ENCODE measurements at places on chromosomes 2 and 18. TPM values are rescaled to one million over a fixed set of nuclear protein-coding genes. Genes with fewer than 3 reads are reported as not detected.
A peak's percentile ranks its signal among the peaks of the same experiment; 100 is the strongest.

DNA sequence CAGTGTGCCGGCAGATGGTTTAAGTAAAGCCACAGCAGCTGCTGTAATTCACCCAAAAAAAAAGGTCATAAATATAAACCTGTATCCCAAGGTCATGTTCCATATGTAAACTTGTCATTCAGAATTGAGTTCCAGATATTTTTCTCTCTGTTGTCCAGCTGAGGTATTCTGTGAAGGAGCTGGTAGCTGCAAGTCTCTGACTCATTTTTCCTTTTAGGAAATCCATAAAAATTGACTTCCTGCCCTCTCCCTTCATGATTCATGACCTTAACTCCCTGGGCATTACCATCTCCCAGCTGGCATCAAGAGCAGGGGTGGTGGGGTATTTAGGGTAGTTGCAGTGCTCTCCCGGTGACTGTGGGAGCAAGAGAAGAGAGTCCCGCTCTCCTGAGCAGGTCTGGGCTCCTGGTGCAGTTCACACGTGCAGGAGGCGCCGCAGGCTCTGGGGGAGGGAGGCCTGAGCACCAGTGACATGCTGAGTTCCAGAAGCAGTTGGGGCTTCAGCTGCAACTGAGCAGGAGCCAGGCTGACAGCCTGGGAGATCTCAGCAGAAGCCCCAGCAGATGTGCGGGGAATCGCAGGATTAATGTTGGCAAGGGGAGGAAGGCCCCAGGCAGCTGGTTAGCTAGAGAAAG lies 192.6 kb downstream of the MGAT5 start:
- DNase-seq, result no peak

Gene ALK
- 0.17 TPM for total RNA-seq

Gene EVA1A
- total RNA-seq, result not detected

DNA sequence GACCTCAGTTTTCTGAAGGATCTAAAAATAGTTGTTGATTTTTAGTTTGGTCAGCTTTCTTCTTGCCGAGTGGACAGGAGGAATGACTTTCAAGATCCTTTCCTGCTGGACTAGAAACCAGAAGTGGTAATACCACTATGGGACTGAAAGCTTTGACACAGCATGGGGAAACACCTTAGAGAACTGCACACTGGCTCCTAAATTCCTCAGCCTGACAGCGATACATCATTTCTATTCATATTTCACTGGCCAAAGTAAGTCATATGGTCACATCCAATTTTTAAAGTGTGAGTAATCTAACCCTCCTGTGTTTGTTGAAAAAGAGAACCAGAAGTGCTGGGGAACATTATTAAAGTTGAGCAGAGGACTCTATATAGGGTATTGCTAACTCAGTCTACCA lies 244.7 kb upstream of the MMADHC start:
- no peak for DNase-seq

Gene TEKT4
- total RNA-seq, result not detected

GRCh38 chr2:238743243-238744065 lies 104.4 kb upstream of the TWIST2 start:
- DNase-seq, result no peak

Gene CPS1
- total RNA-seq, result 4.5 TPM

- DNase-seq, result no peak
Observed at GRCh38 chr2:242031481-242032019, 162.0 kb downstream of the RTP5 start.

Gene CRYBA2
- total RNA-seq, result not detected

Gene ARHGAP15
- total RNA-seq, result 8.4 TPM

Gene MYO7B
- total RNA-seq, result 0.56 TPM

DNA sequence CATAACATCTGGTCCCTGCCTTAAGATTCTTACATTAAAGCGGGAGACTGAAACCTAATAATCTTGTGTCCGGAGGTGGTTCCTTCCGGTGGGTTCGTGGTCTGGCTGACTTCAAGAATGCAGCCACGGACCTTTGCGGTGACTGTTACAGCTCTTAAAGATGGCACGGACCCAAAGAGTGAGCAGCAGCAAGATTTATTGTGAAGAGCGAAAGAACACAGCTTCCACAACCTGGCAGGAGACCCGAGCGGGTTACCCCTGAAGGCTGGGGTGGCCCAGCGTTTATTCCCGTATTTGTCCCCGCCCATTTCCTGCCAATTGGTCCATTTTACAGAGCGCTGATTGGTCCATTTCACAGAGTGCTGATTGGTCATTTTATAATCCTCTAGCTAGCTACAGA lies 122.3 kb upstream of the SIX2 start:
- DNase-seq, result no peak

- no peak for DNase-seq
Observed at GRCh38 chr2:120436885-120437603, 91.1 kb downstream of the INHBB start.

GRCh38 chr2:21333684-21334083 lies 209.9 kb downstream of the TDRD15 start:
- no peak for DNase-seq

Gene MARCHF4
- total RNA-seq, result not detected

Gene RSAD2
- total RNA-seq, result 6.0 TPM

Gene EGR4
- total RNA-seq, result not detected

DNA sequence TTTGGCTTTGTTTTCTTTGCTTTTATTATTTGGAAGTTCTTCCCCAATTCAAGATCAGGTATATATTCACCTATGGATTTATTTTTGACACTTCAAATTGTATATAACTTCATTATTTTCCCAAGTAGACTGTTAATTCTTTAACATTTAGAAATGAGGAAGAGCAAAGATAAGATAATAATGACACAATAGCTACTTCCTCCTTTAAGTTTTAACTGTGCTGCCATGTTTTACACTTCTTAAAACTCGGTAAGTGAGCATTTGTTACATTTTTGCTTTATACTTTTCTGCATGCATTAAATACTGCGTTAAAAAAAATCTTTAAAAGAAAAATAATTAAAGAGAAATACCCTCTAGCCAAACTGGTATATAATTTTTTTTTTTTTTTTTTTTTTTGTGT lies 32.5 kb downstream of the SLC66A3 start:
- DNase-seq, result no peak

DNA sequence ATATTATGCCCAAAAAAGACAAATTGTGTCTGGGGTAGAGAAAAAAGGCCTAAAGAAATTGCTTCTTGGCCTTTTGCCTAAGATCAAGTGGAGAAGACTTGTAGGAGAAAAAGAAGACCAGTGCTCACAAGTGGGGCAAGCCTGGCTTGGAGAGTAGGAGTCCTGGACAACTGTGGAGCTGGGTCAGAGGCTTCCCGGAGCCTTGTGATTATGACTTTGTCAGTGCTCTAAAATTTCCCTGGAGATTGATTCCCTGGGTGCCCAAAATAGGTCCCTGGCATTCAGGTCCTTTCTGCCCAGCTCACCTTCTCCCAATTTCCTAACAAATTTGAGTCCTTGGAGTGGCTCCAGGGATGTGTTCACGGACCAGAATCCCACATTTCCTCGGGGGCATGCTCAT lies 787 bp upstream of the TRIM54 start:
- DNase-seq, result no peak

Gene AGFG1
- total RNA-seq, result 50.3 TPM

DNA sequence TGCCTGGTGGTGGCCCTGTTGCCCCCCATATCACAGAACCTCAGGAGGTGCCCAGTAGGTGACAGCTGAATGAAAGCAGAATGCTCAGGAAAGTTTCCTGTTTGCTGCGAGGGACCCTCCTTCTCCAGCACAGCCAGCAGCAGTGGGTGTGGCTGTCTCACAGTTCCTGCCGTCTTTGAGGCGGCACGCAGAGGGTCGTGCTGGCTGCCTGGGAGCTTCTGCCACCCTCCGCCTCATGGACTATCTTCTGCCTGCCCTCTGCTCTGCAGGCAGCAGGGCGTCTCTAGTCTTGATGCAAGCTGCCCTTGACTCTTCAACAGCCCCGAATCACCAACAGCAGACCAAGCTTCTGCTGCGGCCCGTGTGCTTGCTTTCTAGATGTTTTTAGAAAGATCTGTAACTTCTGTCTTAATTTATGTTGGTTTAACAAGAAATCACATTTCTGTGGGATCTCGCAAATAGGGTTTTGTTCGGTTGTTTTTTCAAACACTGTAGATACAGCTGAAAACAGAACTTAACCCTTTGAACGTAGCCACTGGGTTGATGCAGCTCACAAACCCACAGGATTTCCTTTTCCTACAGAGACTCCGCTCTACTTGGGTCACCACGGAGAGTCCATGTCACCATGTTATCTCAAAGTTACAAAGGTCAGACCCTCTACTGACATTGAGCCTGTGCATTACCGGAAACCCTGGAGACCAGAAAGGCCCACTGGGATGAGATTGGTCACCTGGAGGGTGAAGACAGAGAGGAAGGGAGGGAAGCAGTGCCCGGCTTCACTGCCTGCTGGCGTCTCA lies 144.9 kb downstream of the ACOXL start:
- DNase-seq, result no peak

Gene IAH1
- total RNA-seq, result 71.2 TPM

Gene HOXD9
- not detected for total RNA-seq

- no peak for DNase-seq
Observed at GRCh38 chr2:176109946-176110345, 2.9 kb downstream of the HOXD11 start.

DNA sequence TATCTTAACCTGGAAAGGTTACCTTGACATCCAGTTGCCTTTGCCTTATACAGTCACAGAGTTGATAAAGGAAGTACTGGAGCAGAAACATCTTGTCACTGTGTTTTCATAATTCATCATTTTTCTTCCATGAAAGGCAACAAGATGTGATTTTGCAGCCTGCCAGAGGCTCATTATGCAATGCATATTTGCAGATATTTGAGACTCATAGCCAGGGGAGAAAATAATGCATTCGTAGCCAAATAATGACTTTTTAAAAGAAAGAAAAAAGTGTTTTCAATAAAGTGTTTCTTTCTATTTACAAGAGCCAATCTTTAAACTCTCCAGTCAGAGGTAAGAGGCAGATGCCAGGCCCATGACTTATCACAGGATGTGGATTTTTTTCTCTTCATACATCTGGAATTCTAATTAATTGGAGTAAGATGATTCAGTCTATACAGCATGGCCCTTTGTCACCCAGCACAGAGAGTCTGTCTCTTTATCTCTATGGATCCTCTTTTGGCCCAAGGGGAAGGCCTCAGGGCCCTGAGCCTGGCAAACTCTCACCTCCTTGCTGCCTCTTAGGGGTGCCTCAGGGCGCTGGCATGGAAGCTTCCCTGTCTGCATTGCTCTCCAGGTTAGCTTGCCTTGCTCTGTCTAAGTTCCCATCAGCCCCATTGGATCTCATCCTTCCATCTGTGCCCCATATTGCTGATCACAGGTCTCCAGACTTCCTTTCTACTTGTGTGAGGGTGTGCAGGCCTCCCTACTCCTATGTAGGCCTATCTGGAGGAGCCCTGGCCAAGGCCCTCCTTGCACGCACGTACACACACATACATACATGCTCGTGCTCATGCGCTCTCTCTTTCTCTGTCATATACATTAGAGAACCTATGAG lies 247.7 kb downstream of the TPGS2 start:
- DNase-seq, result no peak

GRCh38 chr2:23453836-23454460 lies 69.0 kb downstream of the KLHL29 start:
- no peak for DNase-seq

GRCh38 chr2:220574038-220574437 lies 946.6 kb downstream of the SLC4A3 start:
- DNase-seq, result no peak

DNA sequence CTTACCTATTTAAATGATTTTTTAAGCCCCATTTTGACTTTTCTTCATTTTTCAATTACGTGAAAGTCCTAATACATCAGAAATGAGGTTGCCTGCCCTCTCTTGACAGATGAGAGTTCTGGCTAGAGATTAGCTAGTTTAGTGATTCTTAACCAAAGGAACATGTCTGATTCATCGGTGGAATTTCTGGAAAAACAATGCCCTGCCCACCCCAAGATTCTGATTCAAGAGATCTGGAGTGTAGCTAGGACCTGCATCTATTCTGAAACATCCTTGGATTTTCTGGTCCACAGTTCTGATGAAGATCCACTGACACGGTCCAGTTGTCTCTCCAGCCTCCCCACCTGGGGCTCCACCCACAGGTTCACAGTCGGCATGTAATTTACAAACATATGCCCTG lies 111.2 kb downstream of the KLF7 start:
- no peak for DNase-seq

GRCh38 chr2:235669269-235669831 lies 175.5 kb downstream of the AGAP1 start:
- peak; percentile 87 for DNase-seq

- DNase-seq, result no peak
Observed at GRCh38 chr2:224875841-224876240, 159.7 kb upstream of the CCDC195 start.

GRCh38 chr2:232882085-232882484 lies 12.0 kb downstream of the SNORC start:
- no peak for DNase-seq
